H9 (cell line): ENCODE measurements at places on chromosomes 1 and 21. TPM values are rescaled to one million over a fixed set of nuclear protein-coding genes. Genes with fewer than 3 reads are reported as not detected.

- DNase-seq, result no peak
Measured at GRCh38 chr21:34911360-34911759, 137.7 kb downstream of the RUNX1 start.

- no peak for DNase-seq
Measured at GRCh38 chr1:154810571-154810970, 59.5 kb downstream of the KCNN3 start.

DNA sequence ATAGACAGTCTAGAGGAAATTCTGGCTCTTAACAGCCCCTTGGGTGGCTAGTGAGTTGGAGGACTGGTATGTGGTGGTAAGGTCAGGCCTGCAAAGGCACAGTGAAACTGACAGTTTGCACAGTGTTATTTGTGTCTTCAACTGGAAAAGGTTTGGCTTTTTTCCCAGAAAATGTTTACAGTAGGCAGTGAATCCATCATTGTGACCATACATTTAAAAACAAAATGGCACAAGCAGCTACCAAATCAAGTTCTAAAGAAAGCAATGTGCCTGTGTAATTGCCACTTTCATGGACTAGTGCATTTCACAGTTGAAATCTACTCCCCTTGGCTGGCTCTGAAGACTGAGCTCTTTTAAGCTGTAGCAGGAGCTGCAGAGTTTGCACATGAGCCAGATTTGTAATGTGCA, 24.8 kb downstream of the ATPAF1 start:
- no peak for DNase-seq

DNA sequence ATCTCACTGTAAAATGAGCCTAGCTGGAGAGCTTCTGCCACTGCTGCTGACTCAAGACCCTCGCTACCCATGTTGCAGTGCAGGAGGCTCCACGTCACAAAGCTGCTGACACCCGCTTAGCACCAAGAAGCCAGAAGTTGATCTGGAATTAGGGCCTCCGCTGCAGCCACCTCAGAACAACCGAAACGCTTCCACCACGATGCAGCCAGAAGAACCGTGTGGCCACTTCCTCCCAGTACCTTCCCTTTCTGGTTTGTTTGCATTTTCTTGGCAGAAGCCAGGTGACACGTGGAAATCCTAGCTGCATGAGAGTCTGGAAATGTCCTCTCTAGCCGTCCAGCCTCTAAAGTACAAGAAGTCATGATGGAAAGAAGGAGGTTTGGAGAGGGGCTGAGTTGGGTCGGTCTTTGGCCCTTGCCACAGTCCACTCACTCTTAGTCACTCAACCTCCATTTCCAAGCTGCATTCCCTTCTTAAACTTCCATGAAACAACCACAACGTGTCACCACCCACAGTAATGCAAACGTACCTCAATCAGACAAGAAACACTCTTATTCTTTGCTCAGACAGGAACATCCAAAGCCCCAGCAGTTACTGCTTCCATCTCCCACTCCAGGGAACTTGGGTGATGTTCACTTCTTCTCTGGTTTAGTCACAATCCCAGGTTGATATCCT, 10.0 kb upstream of the CDA start:
- no peak for DNase-seq

Gene REG4
- total RNA-seq, result not detected in 2 replicates

- no peak for DNase-seq
Measured at GRCh38 chr1:43334453-43335205, 3.0 kb upstream of the MPL start.

Gene LCE2A
- not detected in 2 replicates for total RNA-seq
